Activated CD4-positive, alpha-beta T cell treated with anti-CD3 and anti-CD28 coated beads, Interleukin-2, amount 10 ng/mL, durations not matched to agents 24 days and 14 days (primary cell): ENCODE measurements at places on chromosomes 16 and 17. TPM values are rescaled to one million over a fixed set of nuclear protein-coding genes. Genes with fewer than 3 reads are reported as not detected.

IRF8 gene
- total RNA-seq = 235 and 248 TPM in 2 replicates

DNA sequence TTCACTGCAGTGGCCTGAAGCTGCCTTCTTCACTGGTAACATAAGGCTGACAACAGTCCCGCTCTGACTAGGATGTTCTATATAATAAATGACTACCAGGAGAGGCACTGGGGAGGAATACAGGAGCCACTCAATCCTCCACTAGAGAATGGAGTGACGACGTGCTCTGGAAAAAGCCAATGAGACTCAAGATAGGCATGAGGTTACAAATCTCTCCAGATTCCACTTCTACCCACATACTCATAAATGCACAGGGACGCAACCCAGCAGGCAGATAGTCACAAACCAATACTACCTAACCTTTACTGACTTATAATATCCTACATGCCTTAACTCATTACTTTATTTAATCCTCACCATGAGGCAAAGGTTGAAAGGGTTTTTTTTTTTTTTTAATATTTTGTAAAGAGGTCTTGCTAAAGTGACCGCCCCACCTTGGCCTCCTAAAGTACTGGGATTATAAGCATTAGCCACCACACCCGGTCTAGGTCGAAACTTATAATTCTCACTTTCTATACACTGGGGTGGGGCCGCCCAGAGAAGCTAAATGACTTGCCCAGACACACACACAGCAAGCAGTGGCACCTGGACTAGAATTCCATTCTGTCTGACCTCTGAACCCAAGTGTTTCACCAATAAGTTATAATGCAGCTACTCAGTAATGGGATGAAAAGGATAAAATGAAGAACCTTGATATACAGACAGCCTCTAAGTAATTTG, 33.7 kb downstream of the TOM1L2 start:
- H3K4me3 ChIP-seq = no peak overlapping the region
- H3K36me3 ChIP-seq = peaks cover 1% of the 10 kb centered on the region
- H3K27ac ChIP-seq = no peak overlapping the region
- DNase-seq = no peak

ADAD2 gene
- total RNA-seq = not detected in 2 replicates

CCL22 gene
- 14.1 and 14.6 TPM in 2 replicates for total RNA-seq

DNAAF8 gene
- total RNA-seq = not detected in 2 replicates

TNFRSF13B gene
- not detected in 2 replicates for total RNA-seq

- H3K27ac ChIP-seq = no peak within 1 kb of the TSS
- no peak within 1 kb of the TSS for H3K4me3 ChIP-seq
- no peaks in the 10 kb centered on the region for H3K4me1 ChIP-seq
- no peak for DNase-seq
- H3K27me3 ChIP-seq = no peaks in the 10 kb centered on the region
Observed at GRCh38 chr17:44267818-44268490, at the start of gene SLC4A1. TSS of gene SLC4A1 (minus strand) at chr17:44268135. CDS start at chr17:44262866, 5,269 bp downstream.

DNA sequence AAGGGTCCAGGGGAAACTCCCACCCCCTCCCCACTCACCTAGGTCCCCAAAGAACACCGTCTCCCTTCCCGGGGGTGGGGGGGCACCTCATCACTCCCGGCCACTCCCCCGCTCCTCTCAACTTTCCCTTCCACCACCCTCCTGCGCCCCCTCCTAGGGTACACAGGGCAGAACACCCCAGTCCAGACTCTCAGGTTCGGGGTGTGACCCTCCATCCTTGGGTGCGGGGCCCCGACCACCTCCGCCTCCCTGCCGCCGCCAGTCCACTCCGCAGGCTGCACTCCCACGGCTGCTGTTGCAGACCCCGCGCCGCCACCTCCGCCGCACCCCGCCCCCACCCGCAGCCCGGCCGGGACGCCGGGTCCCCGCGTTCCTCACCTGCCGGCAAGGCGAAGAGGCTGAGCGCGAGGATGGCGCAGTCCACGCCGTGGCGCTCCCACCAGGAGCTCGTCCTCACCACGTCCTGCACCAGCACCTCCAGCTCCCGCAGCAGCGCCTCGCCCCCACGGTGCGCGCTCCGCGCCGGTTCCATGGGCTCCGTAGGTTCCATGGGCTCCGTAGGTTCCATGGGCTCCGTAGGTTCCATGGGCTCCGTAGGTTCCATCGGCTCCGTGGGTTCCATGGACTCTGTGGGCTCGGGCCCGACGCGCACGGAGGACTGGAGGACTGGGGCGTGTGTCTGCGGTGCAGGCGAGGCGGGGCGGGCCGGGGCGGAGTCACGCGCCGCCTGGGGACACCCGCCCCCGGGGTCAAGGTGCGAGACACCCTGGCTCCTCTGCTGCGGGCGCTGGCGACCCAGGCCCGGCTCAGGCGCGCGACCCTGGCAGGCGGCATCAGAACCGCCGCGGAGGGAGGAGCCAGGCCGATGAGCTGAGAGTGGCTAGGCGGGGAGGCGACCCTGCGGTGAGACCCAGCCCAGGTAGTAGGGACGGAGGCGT, at the start of gene FADS6:
Gene FADS6 (minus strand): TSS at position 660 of the 938 bp plus-strand sequence. CDS start 38 bp downstream, at position 622.
- peaks cover 47% of the 10 kb centered on the region for H3K27me3 ChIP-seq
- no peaks in the 10 kb centered on the region for H3K36me3 ChIP-seq
- peak; percentile 70 for DNase-seq
- H3K4me1 ChIP-seq = peaks cover 2% of the 10 kb centered on the region
- H3K27ac ChIP-seq = no peak within 1 kb of the TSS
- H3K4me3 ChIP-seq = peak within 1 kb of the TSS; percentile 68

KRTAP2-3 gene
- not detected in 2 replicates for total RNA-seq

GRCh38 chr16:23528644-23529310, 18.5 kb upstream of the GGA2 start:
- no peak overlapping the region for H3K27ac ChIP-seq
- peaks cover 31% of the 10 kb centered on the region for H3K36me3 ChIP-seq
- no peaks in the 10 kb centered on the region for H3K4me1 ChIP-seq
